SW 1271 (cell line): ENCODE measurements at places on chromosomes 6 and 20.

DNA sequence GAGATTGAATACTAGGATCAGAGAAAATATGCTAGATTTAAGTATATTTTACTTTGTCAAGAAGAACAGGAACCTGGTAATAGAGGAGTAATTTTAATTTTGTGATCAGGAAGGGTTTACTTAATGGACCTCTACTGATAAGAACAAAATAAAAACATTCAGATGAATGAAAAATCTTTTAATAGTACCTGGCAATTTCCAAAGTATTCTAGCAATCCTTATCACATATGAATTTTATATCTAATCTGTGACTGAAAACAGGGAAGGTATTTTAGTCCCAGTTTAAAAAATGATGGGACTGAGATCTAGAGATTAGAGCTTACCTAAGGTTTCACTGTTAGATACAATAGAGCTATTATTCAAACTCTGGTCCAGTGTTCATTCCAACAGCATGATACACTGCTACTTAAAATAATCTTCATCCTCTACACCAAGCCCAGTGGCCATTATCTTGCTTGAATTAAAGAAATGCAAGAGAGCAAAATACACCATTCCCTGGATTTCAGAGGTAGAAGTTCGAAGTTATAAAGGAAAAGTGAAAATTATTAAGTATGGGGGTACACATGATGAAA, 13.5 kb downstream of the SLC17A5 start:
- no peak for DNase-seq

- DNase-seq, result no peak
Measured at GRCh38 chr20:49892817-49893216, 22.5 kb downstream of the SPATA2 start.

GRCh38 chr6:98514073-98514720, 320.2 kb upstream of the POU3F2 start:
- no peak for DNase-seq

GRCh38 chr20:20447196-20447595, 79.3 kb downstream of the INSM1 start:
- DNase-seq, result no peak

GRCh38 chr20:34891166-34892062, 15.0 kb downstream of the ACSS2 start:
- peak; percentile 93 for DNase-seq

- DNase-seq, result no peak
Measured at GRCh38 chr6:136846046-136846445, 23.7 kb downstream of the PEX7 start.

- no peak for DNase-seq
Measured at GRCh38 chr6:19547507-19547906, 289.7 kb upstream of the ID4 start.

- no peak for DNase-seq
Measured at GRCh38 chr6:74152096-74152675, 456.2 kb downstream of the CD109 start.

DNA sequence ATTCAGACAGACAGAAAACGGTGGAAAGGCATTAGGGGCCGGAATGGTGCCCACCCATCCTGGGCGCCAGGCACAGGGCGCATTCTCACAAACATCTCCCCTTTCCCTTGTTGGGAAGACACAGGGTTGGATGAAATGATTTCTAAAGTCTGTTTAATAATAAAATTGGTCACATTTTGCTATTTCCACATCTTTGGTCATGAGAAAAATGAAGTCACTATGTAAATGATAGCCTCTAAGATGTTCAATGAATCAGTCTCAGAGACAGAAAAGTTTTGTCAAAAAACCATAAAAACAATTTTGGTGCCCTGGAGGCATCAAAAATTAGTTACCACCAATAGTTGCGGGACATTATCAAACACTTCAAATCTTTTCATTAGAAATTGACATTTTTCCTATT, 40.7 kb downstream of the PRR18 start:
- DNase-seq, result no peak

DNA sequence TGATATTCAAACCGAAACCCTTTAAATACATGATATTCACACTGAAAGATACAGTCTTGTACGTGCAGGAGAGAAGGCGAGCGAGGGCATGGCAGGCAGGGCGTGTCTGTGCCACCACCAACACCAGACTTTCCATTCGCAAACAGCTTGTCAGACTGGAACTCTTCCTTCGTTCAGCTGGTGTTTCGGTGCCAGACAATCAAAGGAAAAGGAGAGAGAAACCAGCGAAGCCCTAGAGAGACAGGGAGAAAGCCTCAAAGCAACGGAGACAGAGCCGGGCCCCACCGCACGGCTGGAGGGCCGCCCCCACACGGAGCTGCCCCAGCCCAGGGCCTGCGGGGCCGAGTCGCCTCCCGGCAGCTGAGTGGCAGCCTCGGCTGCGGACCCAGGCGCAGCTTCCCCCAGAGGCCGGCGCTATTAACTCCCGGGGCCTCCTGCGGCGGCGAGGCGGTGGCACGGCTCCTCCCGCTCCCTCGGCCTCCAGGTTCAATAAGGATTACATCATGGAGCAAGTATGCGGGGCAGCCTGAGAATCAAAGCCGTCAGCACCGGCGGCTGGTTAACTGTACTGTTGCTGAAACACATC, 32.1 kb upstream of the NR2E1 start:
- no peak for DNase-seq
